ENCODE measurements at places on chromosomes 5 and 9. TPM values are rescaled to one million over a fixed set of nuclear protein-coding genes. Genes with fewer than 3 reads are reported as not detected.

Gene GFI1B
- not detected for total RNA-seq

Gene SH2D3C
- 4.8 TPM for total RNA-seq

Gene OCLN
- total RNA-seq, result 46.9 TPM

DNA sequence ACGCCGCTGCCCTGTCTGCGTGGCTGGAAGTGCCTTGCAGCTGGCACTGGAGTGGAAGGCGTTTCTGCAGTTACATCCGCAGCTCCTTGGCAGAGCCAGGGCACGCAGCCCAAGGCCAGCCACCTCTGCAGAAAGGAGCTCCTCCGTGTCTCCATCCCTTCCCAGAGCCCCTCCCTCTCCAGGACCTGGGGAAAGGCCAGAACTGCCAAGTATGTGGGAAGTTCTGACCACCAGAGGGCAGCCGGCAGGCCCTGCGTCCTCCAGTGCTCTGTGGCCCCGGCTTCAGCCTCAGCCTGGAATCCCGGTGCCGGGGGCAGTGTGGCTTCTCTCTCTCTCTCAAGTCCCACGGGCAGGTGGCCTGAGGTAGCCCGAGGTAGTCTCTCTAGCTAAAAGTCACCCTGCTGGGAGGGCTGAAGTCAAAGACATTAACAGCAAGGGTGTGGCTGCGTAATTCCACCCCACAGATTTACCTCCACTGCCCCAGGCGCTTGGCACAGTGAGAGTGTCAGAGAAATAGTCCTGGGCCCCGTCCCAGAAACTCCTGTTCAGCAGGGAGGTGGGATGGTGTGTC, 101.7 kb upstream of the FCN2 start:
- no peaks in the 10 kb centered on the region for H3K36me3 ChIP-seq
- no peaks in the 10 kb centered on the region for H3K4me1 ChIP-seq
- H3K27me3 ChIP-seq, result no peaks in the 10 kb centered on the region
- no peak overlapping the region for H3K4me3 ChIP-seq
- no peak overlapping the region for H3K27ac ChIP-seq
- DNase-seq, result peak; percentile 32
